ENCODE measurements at places on chromosomes 5 and 9.

DNA sequence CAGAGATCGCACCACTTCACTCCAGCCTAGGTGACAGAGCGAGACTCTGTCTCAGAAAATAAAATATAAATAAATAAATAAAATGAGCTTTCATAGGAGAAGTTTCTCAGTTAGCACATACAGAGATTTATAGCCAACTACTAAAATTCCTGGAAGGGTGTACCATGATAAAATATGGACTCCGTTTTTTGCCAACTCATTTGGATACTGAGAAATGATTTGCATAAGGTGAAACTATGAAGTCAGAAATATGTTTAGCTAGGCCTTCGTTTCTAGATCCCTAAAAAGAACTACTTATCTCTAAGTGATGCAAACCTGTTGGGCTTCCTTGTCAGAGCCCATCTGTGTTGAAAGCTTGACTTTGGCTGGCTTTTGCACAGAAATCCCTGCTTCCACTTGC lies 56.9 kb upstream of the SLC1A1 start:
- DNase-seq = no peak

- no peak for DNase-seq
Observed at GRCh38 chr5:31815376-31815775, 176.4 kb downstream of the PDZD2 start.

DNA sequence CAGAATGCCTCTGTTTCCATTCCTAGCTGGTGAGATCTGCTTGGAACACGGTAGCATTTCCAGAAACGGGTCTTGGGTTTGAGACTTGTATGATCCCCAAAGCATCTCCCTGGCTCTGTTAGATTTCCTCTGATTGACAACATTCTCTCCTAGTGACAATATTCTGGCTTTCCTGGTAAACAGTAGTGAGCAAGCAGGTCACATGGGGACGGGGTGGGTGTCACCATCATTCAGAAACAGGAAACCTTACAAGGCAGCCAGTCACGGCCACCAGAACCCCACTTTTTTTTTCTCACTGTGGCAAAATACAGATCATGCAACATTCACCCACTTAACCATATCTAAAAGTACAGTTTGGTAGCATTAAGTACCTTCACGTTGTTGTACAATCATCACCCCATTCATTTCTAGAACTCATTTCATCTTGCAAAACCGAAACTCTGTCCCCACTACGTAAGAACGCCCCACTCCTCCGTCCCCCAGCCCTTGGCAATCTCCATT lies 90.1 kb upstream of the LMX1B start:
- peak; percentile 50 for DNase-seq

- DNase-seq = no peak
Observed at GRCh38 chr5:119721775-119722174, 92.4 kb downstream of the FAM170A start.

DNA sequence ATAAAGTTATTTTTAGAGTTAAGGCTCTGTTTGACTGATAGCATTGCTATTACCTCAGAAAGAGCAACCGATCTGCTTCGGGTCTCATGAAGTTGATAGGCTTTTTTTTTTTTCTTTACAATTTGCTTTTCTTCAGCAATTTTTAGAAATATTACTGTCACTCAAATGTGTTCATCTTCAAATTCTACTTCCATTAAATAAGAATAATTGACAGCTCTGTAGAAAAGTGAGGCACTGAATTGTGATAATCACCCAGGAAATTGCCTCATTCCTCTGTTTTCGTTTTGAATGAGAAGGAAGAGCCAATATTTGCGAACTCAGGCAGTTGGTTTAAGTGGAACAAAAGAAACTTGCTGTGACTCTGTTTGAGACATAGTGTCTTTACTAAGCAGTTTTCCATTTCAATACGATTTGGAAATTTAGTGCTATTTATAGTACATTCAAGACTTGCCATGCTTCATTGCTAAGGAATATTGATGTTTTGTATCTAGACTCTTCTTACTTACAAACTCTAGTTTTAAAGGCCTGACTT lies 700.5 kb upstream of the CDH10 start:
- DNase-seq = no peak

DNA sequence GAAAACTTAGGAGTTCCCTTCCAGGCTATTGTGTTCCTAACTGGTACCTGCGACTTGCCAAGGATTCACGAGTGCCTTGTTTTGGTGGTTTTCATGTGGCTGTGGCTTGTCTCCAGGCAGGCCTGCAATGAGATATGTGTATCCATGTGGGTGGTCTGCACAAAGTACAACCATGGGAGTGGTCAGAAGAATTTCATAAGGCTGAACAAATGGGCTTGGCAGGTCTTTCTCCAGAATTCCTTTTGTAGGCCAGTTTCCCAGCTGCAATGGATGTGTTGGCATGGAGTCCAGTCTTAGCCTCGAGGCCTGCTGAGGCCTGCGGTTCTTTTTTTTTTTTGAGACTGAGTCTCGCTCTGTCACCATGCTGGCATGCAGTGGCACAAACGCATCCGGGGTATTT lies 28.8 kb upstream of the MELK start:
- DNase-seq = no peak

DNA sequence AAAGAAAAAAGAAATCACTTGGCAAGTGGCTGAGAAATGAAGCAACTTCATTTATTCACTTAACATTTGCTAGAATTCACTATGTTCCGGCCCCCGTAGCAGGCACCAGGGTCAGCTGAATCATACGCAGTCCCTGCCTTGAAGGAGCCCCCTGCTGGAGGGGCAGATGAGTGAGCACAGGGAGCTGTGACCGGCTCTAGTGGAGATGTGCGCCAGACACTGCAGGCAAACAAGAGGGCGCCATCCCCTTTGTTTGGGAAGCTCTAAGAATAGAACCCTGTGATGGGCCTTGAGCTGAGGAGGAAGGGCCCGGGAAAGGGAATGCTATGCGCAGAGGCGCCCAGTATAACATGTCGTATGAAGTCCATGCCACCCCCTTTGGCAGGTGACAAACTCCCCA lies 20.2 kb upstream of the RPL26L1 start:
- no peak for DNase-seq

DNA sequence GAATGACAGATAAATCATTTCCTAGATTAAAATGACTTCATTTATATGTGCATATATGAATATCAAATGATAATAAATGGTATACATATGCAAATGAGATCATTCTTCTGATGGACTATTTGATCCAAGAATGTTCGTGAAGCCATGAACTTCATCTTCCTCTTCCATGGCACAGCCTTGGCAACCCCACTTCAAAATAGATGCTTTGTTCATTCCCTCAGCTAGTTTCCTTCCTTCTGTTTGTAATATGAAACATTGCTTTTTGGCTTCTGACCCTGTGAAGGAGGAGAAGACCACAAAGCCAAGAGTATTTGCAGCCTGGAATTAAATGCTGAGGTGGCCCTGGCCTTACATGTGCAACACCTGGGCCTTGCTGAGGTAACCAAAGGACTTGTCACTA lies 106.8 kb upstream of the LIFR start:
- no peak for DNase-seq

DNA sequence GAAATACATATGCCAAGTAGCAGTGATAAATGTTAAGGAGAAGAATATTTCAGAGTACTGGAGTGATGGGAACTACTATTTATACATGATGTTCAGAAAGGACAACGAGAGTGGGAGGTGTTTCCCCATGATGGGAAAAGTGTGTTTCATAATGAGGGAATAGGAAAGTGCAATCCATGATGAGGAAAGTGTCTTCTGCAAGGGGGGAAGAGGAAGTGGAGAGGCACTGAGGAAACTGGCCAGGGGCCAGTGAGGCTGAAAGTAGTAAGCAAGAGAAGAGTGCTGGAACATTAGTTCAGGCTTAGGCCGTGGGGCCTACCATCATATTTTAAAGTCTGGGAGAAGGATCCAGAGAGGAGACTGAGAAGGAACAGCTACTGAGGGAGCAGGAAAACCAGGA lies 327.2 kb downstream of the SLF1 start:
- DNase-seq = no peak

- no peak for DNase-seq
Observed at GRCh38 chr5:142836048-142836447, 65.9 kb downstream of the ARHGAP26 start.

DNA sequence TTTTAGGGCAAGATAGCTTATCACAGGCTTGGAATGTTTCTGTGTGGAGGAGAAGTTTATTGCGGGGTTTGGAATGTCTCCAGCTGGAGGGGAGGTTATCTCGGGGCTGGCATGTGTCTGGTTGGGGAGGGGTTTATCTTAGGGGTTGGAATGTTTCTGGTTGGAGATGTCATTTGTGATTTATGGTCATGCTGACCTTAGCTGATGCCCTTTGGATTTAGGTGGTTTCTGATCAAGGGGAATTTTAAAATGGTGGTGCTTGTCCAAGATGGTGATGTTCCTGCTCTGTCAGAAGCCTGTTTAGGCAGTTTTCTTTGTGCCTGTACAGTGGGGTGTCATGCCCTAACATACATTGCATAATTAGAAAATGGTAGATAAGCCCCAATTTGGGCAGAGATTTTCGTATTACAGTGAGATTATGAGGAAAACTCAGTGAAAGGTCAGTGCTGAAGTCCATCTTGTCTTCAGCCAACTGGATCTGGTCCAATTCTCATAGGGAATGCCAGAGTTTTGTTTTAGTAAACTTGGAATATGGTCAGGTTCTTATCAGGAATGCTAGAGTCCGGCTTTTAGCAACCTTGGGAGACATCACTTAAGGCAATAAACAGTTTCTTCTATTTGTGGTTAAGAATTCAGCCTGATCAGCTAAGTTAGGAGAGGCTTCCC lies 14.3 kb downstream of the CDK20 start:
- no peak for DNase-seq
